ENCODE measurements at places on chromosomes 16 and 17. TPM values are rescaled to one million over a fixed set of nuclear protein-coding genes. Genes with fewer than 3 reads are reported as not detected.

KRTAP3-1 gene
- total RNA-seq: not detected

GFOD2 gene
- 14.3 TPM for total RNA-seq

GOSR2 gene
- total RNA-seq: 56.3 TPM

KREMEN2 gene
- total RNA-seq: not detected

CD7 gene
- 240 TPM for total RNA-seq

ST3GAL2 gene
- total RNA-seq: 25.7 TPM

C17orf100 gene
- total RNA-seq: 4.3 TPM

GRAP gene
- 42.5 TPM for total RNA-seq

DNAH17 gene
- total RNA-seq: 0.33 TPM
